Activated CD4-positive, CD25-positive, alpha-beta regulatory T cell (primary cell): ENCODE measurements at places on chromosomes 11 and 22.

DNA sequence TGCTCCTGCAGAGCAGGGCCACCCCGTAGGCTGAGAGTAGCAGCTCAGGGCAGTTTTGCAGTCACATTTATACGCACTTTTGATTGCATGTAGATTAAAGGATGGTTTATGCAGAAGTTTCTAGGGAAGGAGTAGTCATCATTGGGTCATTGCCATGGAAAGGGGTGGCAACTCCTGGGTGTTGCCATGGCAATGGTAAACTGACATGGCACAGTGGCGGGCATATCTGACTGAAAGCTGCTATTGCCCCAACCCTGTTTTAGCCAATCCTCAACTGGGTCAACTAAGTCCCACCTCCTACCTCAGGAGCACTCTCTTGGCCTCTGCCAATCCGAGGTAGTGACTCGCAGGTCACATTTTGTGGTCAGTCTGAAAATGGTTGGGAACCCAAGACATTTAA is 2.4 kb upstream of the ARSA start:
- no peak for DNase-seq

DNA sequence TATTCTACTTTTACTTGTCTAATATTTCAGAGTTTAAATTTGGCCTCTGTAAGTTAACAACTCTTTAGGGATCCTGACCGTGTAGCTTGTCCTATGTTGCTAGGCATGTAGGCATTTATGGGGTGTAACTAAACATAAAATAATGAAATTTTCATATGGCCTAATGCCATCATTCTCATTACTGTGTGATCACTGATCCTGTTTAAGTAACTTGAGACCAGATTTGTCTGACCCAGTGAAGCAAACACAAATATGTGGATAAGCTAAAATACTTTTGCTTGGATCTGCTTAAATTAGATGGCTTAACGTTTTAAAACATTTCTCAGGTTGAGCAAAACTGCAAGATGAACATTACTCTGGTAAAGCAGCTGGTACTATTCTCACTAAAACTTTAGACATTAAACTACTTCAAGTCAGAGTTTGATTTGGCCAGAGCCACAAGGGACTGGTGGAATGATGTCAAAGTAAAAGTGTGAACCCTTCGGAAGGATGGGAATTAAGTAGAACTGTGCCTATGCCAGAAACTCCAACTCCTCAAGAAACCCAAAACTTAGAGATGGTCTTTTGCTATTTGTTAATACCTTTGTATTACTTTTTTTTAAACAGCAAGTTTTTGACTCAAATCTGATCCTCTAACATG is 12.5 kb downstream of the QSER1 start:
- no peak for DNase-seq

- peak; percentile 33 for DNase-seq
Observed at GRCh38 chr11:64787526-64788320, 9.4 kb upstream of the SF1 start.

GRCh38 chr11:126624506-126624905 is 269.0 kb downstream of the ST3GAL4 start:
- no peak for DNase-seq

- no peak for DNase-seq
Observed at GRCh38 chr11:131867457-131868257, 497.2 kb downstream of the NTM start.

GRCh38 chr11:133996671-133997070 is 39.9 kb upstream of the IGSF9B start:
- no peak for DNase-seq

DNA sequence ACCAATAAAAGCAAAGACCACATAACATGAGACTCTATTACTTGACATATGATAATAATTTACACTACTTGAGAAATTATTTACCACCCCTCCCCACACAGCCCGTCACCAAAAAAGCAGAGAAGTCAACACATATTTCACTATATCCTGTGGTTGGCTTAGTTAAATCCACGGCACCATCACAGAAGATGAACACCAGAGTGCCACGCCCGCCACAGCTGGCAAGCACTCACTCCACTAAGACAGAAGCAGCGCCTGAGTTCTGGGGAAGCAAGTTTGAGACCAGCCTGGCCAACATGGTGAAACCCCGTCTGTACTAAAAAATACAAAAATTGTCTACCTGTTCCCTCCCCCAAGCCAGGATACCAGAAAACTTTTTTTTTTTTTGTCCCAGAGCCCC is 53.1 kb downstream of the PACSIN2 start:
- no peak for DNase-seq

DNA sequence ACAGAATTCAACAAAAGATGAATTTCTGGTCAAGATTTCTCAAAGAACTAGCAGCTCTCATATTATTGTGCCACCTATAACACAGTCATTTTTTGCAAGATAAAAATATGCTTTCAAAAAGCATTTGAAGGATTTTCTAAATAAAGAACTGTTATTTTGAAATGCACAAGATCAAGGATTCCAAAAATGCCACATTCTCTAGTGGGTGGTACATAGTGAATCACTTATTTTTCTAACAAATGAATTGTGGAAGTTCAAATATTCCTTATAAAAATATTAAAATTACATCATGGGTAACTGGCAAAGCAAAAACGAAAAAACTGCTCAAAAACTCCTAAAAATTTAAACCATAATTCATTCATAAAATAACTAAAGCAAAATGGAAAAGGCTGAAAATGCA is 2.1 kb downstream of the RNF141 start:
- DNase-seq: no peak

DNA sequence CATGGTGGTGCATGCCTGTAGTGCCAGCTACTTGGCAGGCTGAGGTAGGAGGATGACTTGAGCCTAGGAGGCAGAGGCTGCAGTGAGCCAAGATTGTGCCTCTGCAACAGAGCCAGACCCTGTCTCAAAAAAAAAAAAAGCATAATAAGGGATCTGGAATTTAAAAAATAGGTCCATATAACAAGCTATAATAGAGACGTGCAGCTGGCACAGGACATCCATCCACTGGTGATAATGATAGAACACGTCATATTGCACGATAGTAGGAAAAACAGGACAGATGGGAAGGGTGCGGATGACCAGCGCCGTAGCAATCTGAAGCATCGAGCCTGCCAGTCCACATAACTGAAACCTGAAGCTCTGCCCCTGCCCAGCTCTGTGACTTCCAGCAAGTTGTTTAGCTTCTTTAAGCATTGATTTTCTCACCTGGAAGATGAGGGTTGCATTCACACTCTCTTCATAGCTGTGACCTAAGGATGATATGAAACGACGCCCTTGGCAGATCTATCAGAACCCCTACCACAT is 60.3 kb upstream of the PRODH start:
- no peak for DNase-seq

GRCh38 chr11:23723861-23724260 is 773.0 kb upstream of the LUZP2 start:
- no peak for DNase-seq

GRCh38 chr11:131624531-131624930 is 254.1 kb downstream of the NTM start:
- DNase-seq: no peak

DNA sequence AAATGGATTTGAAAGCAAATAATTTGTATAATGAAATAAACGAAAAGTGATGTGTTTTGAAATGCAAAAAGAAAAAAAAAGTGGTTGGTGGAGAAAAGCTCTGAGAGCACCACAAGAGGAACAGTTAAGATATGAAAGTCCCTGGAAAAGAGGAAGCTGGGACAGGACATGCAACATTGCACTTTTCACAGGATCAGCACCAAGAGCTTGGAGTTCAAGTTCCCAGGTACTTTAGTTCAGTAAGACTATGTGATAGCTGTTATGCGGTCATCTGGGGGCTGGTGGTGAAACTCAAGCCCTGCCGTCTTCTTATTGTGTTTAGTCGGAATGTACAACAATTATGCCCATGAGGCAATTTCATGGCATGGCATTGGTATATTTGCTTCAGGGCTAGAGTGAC is 17.1 kb upstream of the MS4A4A start:
- no peak for DNase-seq

DNA sequence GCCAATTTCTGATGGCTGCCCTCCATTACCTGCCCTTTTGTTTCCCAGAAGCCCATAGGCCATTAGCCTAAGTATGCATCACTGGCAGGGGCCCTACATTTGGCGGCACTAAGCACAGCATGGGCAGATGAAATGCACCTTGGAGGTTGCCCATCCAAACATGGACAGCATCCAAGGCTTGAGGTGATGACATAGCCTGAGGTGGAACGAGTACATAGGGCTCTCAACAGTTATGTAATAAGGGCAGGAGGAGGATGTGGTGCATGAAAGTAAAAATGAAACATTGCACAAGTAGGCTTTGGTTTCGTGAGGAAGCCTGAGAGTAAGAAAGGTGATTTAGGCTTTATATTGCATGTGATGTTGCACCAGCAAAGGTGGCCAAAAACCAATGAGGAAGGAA is 148.1 kb downstream of the FAM76B start:
- DNase-seq: no peak

DNA sequence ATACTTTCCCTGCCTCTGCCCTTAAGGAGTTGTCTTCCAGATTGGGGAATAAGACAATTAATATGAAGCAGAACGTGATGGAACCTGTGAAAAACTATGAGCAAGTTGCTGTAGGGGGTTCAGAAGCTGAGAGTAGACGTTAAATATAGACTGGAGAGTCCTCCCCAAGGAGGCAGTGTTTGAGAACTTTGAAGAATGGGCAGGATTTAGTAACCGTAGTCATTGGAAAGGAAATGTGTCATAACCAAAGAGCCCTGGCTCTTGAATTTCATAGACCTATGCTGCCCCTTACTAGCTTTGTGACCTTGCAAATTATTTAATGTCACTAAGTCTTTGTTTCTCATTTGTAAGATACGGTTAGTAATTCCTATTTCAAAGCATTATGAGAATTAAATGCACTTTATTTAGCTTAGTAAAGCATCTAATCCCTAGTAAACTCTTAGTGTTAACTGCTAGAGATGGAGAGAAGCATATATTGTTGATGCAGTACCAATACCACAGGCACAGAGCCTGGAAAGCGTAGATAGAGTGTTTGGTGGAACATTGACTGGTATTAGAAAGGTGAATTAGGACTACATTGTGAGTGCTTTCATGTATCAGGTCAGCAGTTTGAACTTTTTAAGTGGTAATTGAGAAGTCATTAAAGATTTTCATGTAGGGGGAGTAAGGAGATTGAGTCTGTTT is 54.1 kb downstream of the MCAM start:
- DNase-seq: no peak

- no peak for DNase-seq
Observed at GRCh38 chr11:69922596-69923111, 103.4 kb upstream of the FGF3 start.

DNA sequence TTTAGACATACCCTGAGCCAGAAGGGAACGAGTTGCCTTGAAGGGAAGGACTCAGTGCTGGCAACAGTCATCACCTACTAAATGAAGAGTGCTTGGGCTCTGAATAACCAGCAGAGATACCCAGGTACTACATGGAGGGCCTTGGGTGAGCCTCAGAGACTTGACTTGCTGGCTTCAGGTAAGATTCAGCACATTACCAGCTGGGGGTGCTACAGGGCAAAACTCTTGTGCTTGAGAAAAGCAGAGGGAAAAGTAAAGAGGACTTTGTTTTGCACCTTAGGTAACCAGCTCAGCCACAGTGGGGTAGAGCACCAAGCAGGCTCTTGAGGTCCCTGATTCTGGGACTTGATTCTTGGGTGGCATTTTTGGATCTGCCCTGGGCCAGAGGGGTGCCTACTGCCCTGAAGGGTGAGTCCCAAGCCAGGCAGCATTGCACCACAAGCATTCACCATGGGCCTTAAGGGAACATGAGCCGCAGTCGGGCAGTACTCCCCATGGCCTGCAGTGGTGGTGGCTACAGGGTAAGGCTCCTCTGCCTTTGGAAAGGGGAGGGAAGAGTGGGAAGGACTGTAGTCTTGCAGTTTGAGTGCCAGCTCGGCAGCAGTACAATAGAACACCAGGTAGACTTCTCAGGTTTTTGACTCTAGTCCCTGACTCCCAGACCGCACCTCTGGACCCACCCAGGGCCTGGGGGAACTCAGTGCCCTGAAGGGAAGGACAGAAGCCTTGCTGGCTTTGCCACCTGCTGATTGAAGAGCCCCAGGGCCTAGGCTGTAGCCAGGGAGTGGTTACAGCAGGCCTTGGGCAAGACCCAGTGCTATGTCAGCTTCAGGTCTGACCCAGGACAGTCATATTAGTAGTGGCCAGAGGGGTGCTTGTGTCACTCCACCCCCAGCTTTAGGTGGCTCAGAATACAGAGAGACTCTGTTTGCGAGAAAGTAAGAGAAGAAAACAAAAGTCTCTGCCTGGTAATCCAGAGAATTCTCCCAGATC is 22.7 kb upstream of the PLEKHA7 start:
- DNase-seq: no peak

DNA sequence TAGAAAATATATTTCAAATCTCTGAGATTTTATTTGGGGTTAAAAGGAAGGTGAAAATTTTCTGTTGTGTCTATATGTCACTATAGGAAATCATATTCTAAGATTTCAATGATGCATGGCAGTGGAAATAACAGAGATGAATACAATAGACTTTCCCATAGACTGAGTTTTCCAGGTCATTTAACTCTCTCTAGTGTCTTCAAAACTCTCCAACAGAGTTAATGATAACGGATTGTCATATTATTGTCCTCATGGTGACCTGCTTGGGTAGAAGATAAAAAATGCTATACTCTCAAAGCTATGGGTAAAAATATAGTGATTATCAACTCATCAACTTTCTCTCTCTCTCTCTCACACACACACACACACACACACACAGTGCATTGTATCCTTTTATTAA is 312.9 kb downstream of the CNTN5 start:
- no peak for DNase-seq

GRCh38 chr11:121321614-121322243 is 29.2 kb downstream of the SC5D start:
- no peak for DNase-seq

- no peak for DNase-seq
Observed at GRCh38 chr22:45790401-45790800, 118.8 kb downstream of the ATXN10 start.

DNA sequence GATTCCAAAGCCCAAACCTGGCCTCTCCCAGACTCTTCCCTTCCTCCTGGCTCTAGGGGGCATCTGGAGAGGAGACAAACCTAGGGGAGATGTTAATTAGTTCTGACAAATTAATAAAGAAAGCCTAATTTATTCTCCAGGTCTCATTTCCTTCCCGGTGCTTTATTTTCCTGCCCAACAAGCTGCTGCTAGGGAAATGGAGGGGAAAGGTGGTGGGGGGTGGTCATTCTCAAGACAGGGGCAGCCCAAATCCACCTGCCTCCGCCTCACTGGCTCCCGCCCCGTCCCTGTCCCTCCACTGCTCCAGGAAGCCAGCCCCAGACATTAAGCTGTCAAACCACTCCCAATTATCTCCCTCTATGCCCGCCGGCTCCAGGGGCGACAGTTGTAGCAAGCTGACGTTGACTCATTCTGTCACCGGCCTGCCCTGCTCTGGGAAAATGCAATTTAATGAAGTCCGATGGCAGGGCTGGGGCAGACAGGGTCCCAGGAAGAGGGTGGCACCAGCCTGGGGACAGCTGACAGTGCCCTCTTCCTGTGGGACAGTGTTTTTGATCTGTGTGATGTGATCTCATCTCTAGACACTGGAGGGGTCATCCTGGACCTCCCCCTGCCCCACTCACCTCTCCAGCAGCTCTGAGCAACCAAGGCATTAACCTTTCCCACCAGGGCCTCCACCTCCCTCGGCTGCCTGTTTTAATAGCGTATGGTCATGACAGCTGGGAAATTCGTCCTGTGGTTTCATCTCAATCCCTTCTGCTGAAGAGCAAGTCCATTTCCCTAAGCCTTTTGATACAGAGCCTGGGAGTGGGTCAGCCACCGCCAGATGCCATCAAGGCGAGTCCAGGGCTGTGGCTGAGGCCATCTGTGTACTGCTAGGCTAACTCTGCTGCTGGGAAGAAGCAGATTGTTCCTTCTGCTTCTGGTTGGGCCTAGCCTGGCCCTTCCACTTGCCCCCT is 27.1 kb downstream of the NECTIN1 start:
- DNase-seq: no peak
